Right lung (tissue), 10 donors: ENCODE measurements at places on chromosomes 3 and 15.

GRCh38 chr3:61954097-61954540 is 392.7 kb downstream of the PTPRG start:
- DNase-seq, result no peak

DNA sequence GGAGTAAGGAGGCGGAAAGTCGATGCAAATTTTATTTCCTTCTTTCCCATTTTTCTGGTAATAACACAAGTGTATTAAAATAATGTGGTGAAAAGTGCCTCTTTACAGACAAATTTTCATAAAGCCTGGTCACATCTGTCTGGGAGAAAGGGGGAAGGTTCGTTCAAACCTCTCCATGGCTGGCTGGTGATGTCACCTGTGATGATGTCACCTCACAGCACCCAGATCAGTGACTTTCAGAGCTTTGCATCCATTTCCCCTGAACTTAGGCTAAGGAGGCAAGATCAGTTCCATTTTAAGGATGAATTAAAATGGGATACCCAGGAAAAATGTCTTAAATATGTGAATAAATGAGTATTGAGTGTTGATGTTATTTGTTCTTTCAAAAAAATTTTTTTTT is 34.1 kb downstream of the ATP10A start:
- no peak for DNase-seq

DNA sequence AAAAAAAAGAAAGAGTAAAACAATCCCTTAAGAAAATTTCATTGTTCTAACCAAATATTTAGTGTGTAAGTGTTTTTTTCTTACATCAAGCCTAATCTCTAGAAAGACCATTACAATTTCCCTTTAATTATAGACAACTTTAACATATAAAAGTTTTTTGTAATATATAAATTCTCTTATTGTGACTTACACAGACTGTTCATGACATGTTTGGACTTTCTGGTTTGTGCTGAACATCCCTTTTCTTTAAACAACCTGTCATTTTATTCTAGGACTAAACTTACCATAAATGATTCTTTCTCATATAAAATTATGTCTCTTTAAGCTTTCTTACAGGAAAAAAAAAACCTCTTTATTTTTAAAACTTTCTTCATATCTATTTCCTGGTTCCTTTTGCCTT is 13.0 kb upstream of the BTLA start:
- DNase-seq, result no peak

DNA sequence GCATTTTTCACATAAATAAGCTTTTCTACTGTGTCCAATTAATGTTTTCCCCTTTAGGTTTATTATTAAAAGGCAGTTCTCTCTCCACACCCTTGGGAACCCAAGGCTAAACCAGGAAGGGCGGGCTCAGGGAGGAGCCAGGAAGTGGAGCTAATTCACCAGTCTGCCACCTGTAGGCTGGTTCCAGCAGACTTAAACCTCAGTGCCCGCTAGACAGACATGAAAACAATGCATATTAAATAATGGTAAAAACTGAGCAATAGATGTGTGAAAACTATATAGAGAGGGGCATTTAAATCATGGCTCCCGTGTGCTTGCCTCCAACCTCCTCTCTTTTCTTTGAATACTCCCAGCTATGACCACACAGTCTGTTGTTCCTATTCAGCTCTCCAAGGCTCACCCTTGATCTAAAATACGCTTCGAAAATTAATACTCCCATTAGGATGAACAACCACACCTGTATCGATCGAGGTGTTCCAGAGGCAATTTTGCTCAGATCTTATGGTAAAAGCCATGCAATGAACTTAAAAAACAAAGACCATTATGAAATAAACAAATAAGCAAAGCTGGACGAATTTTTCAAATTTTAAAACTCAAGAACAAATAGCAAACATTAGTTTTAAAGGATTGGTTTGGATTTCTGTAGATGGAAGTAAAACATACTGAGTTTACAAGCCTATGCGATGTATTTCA is 253.3 kb downstream of the TJP1 start:
- DNase-seq, result no peak
